PC-9 (cell line): ENCODE measurements at places on chromosomes 7 and 10. TPM values are rescaled to one million over a fixed set of nuclear protein-coding genes. Genes with fewer than 3 reads are reported as not detected.

The ADARB2 gene
- not detected in 2 replicates for total RNA-seq

The NCF1 gene
- 0.38 and 0.41 TPM in 2 replicates for total RNA-seq

The ARF5 gene
- 227 and 299 TPM in 2 replicates for total RNA-seq

The GBX1 gene
- total RNA-seq = not detected in 2 replicates

The CYP2C19 gene
- not detected in 2 replicates for total RNA-seq

The PRXL2A gene
- total RNA-seq = 88.7 and 105 TPM in 2 replicates

The CALHM3 gene
- total RNA-seq = 12.5 and 13.1 TPM in 2 replicates

The OR2A5 gene
- total RNA-seq = not detected in 2 replicates

The PDGFA gene
- total RNA-seq = 23.6 and 32.5 TPM in 2 replicates

The OPN1SW gene
- not detected in 2 replicates for total RNA-seq

The KCNMA1 gene
- total RNA-seq = 0.68 and 0.70 TPM in 2 replicates

The OR2A14 gene
- total RNA-seq = not detected in 2 replicates

The TBX20 gene
- 1.1 and 1.7 TPM in 2 replicates for total RNA-seq

The NPTX2 gene
- total RNA-seq = not detected in 2 replicates

The EPHB6 gene
- 39.2 and 72.9 TPM in 2 replicates for total RNA-seq

The CRYGN gene
- 1.0 and 1.2 TPM in 2 replicates for total RNA-seq

The CAV1 gene
- total RNA-seq = 850 and 1,077 TPM in 2 replicates

The ALOX5 gene
- total RNA-seq = 66.5 and 86.8 TPM in 2 replicates

The OR9A2 gene
- total RNA-seq = not detected in 2 replicates

The SERPINE1 gene
- 36.2 and 45.8 TPM in 2 replicates for total RNA-seq

The ANXA8L1 gene
- 185 and 247 TPM in 2 replicates for total RNA-seq

The SLC13A1 gene
- total RNA-seq = not detected in 2 replicates

The SLC26A5 gene
- total RNA-seq = not detected in 2 replicates

The GPR85 gene
- 0.30 and 0.65 TPM in 2 replicates for total RNA-seq

The NXPH1 gene
- total RNA-seq = not detected in 2 replicates

The ATOH7 gene
- not detected in 2 replicates for total RNA-seq

The ANKRD1 gene
- 3.9 and 6.7 TPM in 2 replicates for total RNA-seq

The ADAM12 gene
- total RNA-seq = 15.6 and 16.8 TPM in 2 replicates

The LIPF gene
- total RNA-seq = not detected in 2 replicates

The CPN1 gene
- not detected in 2 replicates for total RNA-seq

The ATE1 gene
- 12.2 and 14.8 TPM in 2 replicates for total RNA-seq

The CFAP69 gene
- 15.0 and 18.5 TPM in 2 replicates for total RNA-seq

The CCL26 gene
- not detected in 2 replicates for total RNA-seq

The SLC26A3 gene
- total RNA-seq = not detected in 2 replicates

The RP9 gene
- total RNA-seq = 15.4 and 22.1 TPM in 2 replicates

The GFRA1 gene
- total RNA-seq = 0.05 and 0.11 TPM in 2 replicates

The SLC18A3 gene
- total RNA-seq = not detected in 2 replicates

The TRA2A gene
- 77.0 and 112 TPM in 2 replicates for total RNA-seq

The TRPV6 gene
- 13.5 and 14.7 TPM in 2 replicates for total RNA-seq

The SLC16A9 gene
- not detected in 2 replicates for total RNA-seq

The UTF1 gene
- total RNA-seq = not detected in 2 replicates

The SORCS1 gene
- total RNA-seq = not detected in 2 replicates

The GCK gene
- not detected in 2 replicates for total RNA-seq

The SPAM1 gene
- not detected in 2 replicates for total RNA-seq

The PLOD3 gene
- total RNA-seq = 93.2 and 105 TPM in 2 replicates

The AKR1C4 gene
- not detected in 2 replicates for total RNA-seq

The SEMA3C gene
- 19.9 and 20.9 TPM in 2 replicates for total RNA-seq

The USP54 gene
- total RNA-seq = 38.3 and 52.4 TPM in 2 replicates

The DYNC1I1 gene
- not detected in 2 replicates for total RNA-seq

The HYAL4 gene
- total RNA-seq = not detected in 2 replicates

The GSTO2 gene
- 3.3 and 4.3 TPM in 2 replicates for total RNA-seq

The NANOS1 gene
- 5.2 and 7.2 TPM in 2 replicates for total RNA-seq

The WNT8B gene
- not detected in 2 replicates for total RNA-seq

The EPHA1 gene
- total RNA-seq = 35.5 and 39.3 TPM in 2 replicates

The MYH16 gene
- 11.7 and 18.0 TPM in 2 replicates for total RNA-seq

The UBE3C gene
- total RNA-seq = 71.0 and 77.6 TPM in 2 replicates

The NKX1-2 gene
- total RNA-seq = 1.6 and 2.9 TPM in 2 replicates

The FANK1 gene
- total RNA-seq = 21.4 and 24.7 TPM in 2 replicates
